ENCODE measurements at places on chromosomes 1 and 21. TPM values are rescaled to one million over a fixed set of nuclear protein-coding genes. Genes with fewer than 3 reads are reported as not detected.

Gene TMEM61
- not detected for total RNA-seq

Gene SPRR2E
- not detected for total RNA-seq

Gene KRTAP19-3
- not detected for total RNA-seq

Gene SNAPIN
- 67.0 TPM for total RNA-seq

Gene OR2L8
- not detected for total RNA-seq

Gene CTH
- total RNA-seq: 0.91 TPM

Gene TMEM54
- total RNA-seq: 14.2 TPM

Gene FCRL3
- 0.08 TPM for total RNA-seq

Gene KRTAP19-5
- not detected for total RNA-seq

Gene DMBX1
- not detected for total RNA-seq

Gene DPT
- total RNA-seq: 45.6 TPM

GRCh38 chr1:96034006-96034405, 687.6 kb upstream of the PTBP2 start:
- DNase-seq: no peak

- DNase-seq: no peak
Observed at GRCh38 chr1:117932576-117932975, 3.0 kb downstream of the WDR3 start.

DNA sequence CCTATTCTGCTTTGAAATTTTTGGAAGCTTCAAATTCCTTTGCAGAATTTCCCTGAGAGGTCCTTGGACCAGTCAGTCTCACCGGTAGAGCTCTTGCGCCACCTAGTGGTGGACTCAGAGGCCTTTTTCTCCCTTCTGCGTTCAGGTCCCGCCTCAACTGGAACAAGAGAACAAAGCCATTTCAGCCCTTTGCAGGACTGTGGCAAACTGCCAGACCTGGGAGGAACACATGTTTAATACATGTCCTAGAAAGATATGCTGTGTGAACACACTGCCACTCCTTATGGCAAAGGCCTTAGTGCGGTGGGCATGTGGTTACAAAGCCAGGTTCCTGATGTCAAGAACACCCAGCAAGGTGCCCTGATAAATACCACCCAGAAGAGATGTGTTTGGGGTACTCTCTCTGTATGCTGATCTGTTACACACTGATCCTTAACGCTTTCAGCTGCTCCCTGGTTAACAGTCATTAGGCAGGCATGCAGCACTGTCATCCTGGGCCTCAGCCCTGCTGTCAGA, 82.2 kb upstream of the SSX2IP start:
- DNase-seq: peak; percentile 56

DNA sequence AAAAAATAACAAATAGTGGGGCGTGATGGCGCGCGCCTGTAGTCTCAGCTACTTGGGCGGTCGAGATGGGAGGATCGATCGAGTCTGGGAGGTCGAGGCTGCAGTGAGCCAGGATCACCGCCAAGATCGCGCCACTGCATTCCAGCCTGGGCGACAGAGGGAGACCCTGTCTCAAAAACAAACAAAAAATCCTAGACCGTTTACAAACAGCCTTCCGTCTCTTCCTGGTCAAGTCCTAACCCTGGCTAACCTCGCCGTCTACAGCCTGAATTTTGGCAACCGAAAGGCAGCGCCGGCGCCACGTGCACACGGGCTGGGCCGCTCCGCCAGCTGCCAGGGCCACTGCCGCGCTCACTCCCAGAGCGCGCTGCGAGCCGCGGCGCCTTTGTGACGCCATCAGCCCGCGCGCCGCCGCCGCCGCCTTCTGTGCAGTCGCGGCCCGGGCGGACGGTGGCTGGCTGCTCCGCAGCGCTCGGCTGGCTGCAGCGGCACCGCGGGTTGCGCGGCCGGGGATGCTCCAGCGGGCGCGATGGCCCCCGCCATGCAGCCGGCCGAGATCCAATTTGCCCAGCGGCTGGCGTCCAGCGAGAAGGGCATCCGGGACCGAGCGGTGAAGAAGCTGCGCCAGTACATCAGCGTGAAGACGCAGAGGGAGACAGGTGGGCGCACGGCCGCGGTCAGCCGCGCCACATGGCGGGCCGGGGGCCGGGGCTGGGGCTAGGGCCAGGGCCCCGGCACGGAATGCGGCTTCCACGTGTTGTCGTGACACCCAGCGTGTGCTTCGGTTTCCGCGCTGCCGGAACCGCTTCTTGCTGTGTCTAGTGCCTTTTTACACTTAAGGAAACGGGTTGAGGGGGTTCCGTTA, at the start of the genes HSF2BP and RRP1B:
Gene HSF2BP, minus strand, starts transcription at position 353 of the 865 bp plus-strand sequence. CDS start 1,392 bp downstream, outside the sequence.
Gene RRP1B, plus strand, starts transcription at position 425 of the 865 bp plus-strand sequence. Its CDS starts 105 bp downstream, at position 530.
- peak; percentile 85 for DNase-seq

DNA sequence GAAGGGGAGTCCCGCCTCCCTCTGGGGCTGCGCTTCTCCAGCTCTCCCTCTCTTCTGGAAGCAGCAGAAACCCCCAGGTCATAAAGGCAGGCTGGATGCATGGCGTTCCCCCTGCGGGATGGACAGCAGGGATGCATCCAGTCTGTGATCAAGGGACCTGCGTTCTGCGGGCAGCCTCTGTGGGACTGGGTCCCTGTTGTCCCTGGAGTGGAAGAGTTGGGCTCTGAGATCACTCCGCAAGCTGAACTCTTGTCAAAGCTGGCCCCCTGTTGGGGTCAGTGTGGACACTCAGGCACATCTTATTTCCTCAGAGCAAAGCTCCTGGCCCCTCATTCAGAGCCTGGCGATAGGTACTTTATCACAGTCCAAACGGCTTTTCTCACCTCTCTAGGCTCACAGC, 341.2 kb downstream of the PTPRU start:
- no peak for DNase-seq

DNA sequence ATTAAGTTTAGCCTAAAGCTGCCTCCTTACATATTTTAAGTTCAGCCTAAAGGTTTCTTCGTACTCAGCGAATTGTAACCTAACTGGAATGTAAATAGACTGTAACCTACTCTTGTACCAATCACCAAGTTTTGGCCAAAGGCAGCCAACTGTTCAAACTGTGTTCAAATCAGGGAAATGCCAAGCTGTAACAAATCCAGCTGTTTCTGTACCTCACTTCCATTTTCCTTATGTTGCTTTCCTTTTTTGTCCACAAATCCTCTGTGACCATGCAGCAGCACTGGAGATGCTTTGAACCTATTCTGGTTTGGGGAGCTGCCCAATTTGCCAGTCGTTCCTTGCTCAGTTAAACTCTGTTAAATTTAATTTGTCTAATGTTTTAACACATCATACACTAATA, 3.2 kb upstream of the APOBEC4 start:
- DNase-seq: no peak

DNA sequence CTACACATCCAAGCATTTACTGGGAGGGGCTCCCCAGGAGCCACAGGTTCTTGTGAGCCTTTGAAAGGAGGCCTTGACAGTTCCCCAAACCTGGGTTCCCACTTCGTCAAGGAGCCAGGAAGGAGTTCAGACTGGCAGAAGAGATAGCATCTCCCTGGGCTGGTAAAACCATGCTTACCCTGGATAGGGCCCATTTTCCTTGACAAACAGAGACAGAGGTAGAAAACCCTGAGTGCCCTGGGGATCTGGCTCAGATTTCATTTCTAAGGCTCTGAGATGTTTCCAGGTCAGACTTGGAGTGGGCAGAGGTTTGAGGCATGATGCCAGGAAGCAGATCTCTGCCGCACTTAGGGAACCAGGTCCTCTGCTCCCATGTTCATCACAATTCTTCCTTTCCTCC, 2.7 kb downstream of the ETNK2 start:
- DNase-seq: no peak

DNA sequence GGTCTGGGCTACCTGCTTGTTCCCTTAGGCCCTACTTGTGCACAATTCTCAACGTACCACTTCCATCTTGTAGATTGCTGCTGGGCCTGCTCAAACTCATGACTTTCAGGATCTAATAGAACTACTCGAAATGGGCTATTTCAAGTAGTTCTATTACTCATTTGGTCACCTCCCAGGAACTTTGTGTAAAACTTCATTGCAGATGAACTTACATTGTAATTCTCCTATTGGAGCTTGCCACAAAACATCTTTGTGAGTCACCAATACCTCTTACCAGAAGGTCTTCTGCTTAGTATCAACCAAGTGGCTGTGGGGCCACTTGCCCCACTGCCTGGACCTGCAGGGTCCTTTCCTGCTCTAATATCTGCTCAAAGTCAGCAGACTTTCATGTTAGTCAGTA, 10.7 kb upstream of the MYOCOS start:
- DNase-seq: no peak

GRCh38 chr1:26862781-26863684, at the start of gene SFN:
TSS of gene SFN (plus strand) at chr1:26863149. CDS start at chr1:26863213, 64 bp downstream.
- DNase-seq: no peak

DNA sequence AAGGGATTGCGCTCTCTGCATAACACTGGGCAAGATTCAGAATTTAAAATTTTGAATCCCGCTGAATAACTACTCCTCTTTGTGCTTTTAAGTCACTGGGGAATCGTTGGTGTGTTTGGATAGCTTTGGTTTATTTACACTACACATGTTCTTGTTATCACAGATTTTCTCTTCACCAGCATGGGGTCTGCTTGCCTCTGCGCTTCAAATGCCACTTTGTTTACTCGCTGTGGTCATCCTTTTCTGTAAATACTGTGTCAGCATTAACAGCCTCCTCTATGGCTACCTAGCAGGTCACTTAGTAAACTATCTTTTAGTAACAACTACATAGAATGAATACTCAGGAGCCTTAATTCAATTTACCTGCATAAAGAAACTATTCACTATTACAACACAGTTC, 14.4 kb upstream of the KCNH1 start:
- no peak for DNase-seq

DNA sequence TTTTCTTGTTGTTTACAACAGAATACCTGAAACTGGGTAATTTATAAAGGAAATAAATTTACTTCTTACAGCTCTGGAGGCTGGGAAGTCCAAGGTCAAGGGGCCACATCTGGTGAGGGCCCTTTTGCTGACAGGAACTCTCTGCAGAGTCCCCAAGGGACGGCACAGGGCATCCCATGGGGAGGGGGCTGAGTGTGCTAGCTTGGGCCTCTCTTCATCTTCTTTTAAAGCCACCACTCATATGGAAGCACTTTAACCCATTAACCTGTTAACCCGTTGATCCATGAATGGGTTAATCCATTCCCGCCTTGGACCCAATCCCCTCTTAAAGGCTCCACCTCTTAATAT, 76.3 kb downstream of the OBSCN start:
- DNase-seq: no peak

DNA sequence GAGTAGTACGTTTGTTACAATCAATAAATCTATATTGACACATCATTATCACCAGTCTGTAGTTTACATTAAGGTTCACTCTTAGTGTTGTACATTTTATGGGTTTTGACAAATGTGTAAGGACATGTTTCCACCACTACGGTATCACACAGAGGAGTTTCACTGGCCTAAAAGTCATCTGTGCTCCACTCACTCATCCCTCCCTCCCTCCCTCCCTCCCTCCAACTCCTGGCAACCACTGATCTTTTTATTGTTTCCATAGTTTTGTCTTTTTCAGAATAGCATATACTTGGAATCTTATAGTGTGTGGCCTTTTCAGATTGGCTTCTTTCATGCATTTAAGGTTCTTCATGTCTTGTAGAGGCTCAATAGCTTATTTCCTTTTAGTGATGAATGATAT, 44.1 kb upstream of the RHOU start:
- no peak for DNase-seq

GRCh38 chr1:168340781-168341482, 60.3 kb downstream of the TBX19 start:
- DNase-seq: no peak

GRCh38 chr1:82848043-82848442, 1047.3 kb downstream of the ADGRL2 start:
- no peak for DNase-seq

DNA sequence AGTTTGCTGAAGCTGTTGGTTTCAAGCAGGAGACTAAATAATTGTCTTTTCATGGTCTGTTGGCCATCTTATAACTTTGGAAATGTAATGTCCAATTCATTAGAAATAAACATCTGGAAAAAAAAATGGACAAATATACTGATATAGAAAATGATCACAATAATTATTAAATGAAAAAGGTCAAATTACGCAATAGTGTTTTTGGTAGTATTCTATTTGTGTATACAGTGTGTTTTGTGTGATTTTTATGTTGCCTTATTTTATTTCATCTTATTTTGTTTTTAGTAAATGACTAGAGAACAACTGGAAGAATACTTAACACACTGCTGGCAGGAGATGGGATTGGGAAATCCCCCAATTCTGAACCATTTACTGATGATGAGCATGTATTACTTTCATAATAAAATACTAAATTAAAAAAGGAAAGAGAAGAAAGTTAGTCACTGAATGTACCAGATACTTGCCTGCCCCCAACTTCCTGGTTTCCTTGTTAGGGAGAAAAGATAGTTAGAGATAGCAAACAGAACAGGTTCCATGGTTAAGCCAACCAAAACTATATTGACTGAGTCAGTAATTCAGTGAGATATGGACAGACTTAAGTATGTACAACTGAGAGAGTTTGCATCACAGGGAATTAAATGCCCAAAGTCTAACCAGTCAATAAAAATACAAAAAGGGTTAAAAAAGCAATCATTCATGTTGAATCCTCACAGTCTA, 24.0 kb upstream of the SAMD13 start:
- DNase-seq: no peak

DNA sequence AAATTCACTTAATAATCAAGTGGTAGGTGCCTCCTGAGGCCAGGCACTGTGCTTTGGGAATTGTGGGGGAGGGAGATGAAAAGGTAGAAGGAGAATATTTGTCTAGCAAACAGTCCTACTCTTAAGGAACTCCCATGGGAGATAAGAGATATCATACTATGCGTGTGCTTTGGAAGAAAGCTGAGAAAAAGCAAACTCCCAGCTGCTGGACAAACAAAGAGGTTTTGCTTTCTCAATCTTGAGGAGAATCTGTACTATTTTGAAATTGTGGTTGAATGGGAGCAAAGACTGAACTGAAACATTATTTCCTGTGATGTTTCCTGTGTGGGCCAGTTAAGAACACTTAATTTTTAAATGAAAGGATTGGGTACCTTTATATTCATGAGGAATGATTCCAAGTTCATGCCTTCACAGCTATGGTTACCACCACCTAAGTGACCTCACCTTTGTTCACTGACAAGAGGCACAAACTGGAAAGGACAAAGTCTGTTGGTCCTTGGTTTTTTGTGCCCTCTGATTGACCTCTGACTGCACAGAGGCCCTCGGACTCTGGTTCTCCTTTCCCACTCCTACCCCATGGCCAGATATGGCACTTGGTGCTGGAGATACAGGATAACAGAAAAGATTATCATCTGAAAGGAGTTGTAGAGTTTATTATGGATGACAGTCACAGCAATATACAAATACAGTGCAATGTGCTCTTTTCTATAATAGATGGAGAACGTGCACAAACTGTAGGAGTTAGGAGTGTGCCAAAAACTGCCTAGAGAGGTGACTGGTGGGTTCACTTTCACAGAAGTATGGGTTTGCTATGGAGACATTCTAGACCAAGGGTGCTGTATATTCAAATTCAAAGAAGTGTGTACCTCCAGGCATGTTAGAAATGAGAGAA, 1.6 kb downstream of the CD53 start:
- no peak for DNase-seq

- no peak for DNase-seq
Observed at GRCh38 chr1:205118752-205119151, 3.0 kb downstream of the RBBP5 start.

- DNase-seq: peak; percentile 26
Observed at GRCh38 chr1:207698822-207699483, 52.9 kb upstream of the CD46 start.

All from left ventricle myocardium inferior (tissue), 1 donor.